Aortic smooth muscle cell (primary cell): ENCODE measurements at places on chromosomes 5 and 9. TPM values are rescaled to one million over a fixed set of nuclear protein-coding genes. Genes with fewer than 3 reads are reported as not detected.

The TICAM2 gene
- 3.3 TPM in 2 replicates for total RNA-seq

The GARIN3 gene
- not detected in 2 replicates for total RNA-seq

The SLC6A3 gene
- total RNA-seq: not detected in 2 replicates

The SLC34A3 gene
- 0.06 and 0.13 TPM in 2 replicates for total RNA-seq

The PDLIM7 gene
- 55.5 and 76.9 TPM in 2 replicates for total RNA-seq

The ALDH1A1 gene
- 46.2 and 87.7 TPM in 2 replicates for total RNA-seq

The NRARP gene
- total RNA-seq: 0.25 and 0.53 TPM in 2 replicates

The PCDH1 gene
- total RNA-seq: 5.7 and 7.0 TPM in 2 replicates

The PPIC gene
- total RNA-seq: 59.2 and 74.4 TPM in 2 replicates

The LCN1 gene
- not detected in 2 replicates for total RNA-seq

The INSL4 gene
- total RNA-seq: under 0.01 TPM in 1 of 2 replicates, not detected in the other

The GFI1B gene
- 0.19 TPM in 1 of 2 replicates, not detected in the other for total RNA-seq

The LIX1 gene
- total RNA-seq: not detected in 2 replicates

The LHFPL2 gene
- 60.8 and 90.5 TPM in 2 replicates for total RNA-seq

The WDR38 gene
- not detected in 2 replicates for total RNA-seq

The SPINK7 gene
- total RNA-seq: not detected in 2 replicates

The CYLC2 gene
- total RNA-seq: not detected in 2 replicates

The IFT74 gene
- total RNA-seq: 16.0 and 17.0 TPM in 2 replicates

The IL5 gene
- total RNA-seq: not detected in 2 replicates

The IRX1 gene
- total RNA-seq: 0.50 and 0.53 TPM in 2 replicates

The FBP1 gene
- not detected in 2 replicates for total RNA-seq

The CDH6 gene
- total RNA-seq: 44.7 and 76.2 TPM in 2 replicates

The DEPDC1B gene
- total RNA-seq: 3.0 and 4.9 TPM in 2 replicates

The CBY3 gene
- 0.12 TPM in 1 of 2 replicates, not detected in the other for total RNA-seq

The MLANA gene
- not detected in 2 replicates for total RNA-seq

The ANKRD31 gene
- 0.06 and 0.13 TPM in 2 replicates for total RNA-seq

The HTR4 gene
- total RNA-seq: 1.9 and 5.7 TPM in 2 replicates

The ACER2 gene
- total RNA-seq: 2.5 and 3.6 TPM in 2 replicates

The ZNF454 gene
- 1.1 and 1.6 TPM in 2 replicates for total RNA-seq

The SLC38A9 gene
- 23.5 and 24.7 TPM in 2 replicates for total RNA-seq

The IL9 gene
- not detected in 2 replicates for total RNA-seq

The KCNMB1 gene
- 0.99 and 1.3 TPM in 2 replicates for total RNA-seq

The SV2C gene
- total RNA-seq: under 0.01 TPM in 1 of 2 replicates, not detected in the other

The LAMC3 gene
- total RNA-seq: under 0.01 and 0.12 TPM in 2 replicates

The GPBP1 gene
- total RNA-seq: 59.6 and 69.9 TPM in 2 replicates

The KLF9 gene
- total RNA-seq: 36.7 and 55.9 TPM in 2 replicates

The ANKH gene
- 97.9 and 116 TPM in 2 replicates for total RNA-seq

The PLAC8L1 gene
- total RNA-seq: 0.25 and 0.40 TPM in 2 replicates

The OTP gene
- not detected in 2 replicates for total RNA-seq

The C5orf63 gene
- total RNA-seq: 2.0 TPM in 2 replicates

The PTGDS gene
- 9.8 and 21.8 TPM in 2 replicates for total RNA-seq

The PCDHA9 gene
- under 0.01 and 0.06 TPM in 2 replicates for total RNA-seq

The AGTPBP1 gene
- 15.6 and 22.3 TPM in 2 replicates for total RNA-seq

The VAV2 gene
- 17.8 and 18.0 TPM in 2 replicates for total RNA-seq

The HTR1A gene
- total RNA-seq: not detected in 2 replicates

The LCN6 gene
- not detected in 2 replicates for total RNA-seq

The LCN9 gene
- total RNA-seq: not detected in 2 replicates
